ENCODE measurements at places on chromosomes 3 and 15.

GRCh38 chr3:58659051-58659675 is 7.4 kb downstream of the FAM3D start:
- no peak for DNase-seq

GRCh38 chr15:47577461-47577860 is 139.8 kb upstream of the SEMA6D start:
- DNase-seq, result no peak

DNA sequence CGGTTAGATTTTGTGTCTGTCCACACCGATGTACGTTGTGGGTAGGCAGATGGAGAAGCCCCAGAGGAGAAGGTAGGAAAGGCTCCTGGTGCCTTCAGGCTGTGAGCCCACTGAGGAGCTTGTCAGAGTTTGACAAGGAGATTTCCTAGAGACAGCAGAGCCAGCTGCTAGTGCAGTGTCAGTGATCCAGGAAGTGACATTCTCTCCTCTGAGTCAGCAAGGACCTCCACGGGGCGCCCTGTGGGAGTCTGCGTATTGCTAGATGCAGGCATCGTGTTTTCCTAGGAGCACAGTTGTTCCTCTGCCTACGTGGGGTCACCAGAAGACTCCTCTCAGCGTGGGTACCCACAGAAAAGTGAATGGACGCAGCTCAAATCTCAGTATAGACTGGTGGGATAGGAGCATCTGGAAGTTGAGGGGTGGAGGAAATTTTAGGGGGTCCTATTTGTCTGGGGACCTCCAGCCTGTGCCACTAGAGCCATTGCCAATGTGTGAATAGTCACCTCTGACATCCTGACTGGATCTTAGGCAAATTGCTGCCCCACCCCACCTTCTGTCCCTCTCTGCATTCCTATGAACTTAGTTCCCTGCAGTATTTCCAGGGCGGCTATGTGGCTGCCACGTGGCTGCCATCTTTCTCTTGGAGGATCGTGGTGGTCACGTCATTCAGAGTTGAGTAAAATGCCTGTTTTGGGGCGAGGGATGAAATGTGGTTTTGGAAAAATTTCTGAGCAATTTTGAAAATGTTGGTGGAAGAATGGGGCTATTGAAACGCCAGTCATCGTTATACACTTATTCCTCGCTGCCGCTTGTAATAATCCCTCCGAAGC is 84.8 kb upstream of the KLHL25 start:
- DNase-seq, result no peak

- DNase-seq, result no peak
These were observed 153.5 kb downstream of the FNDC3B start for GRCh38 chr3:172192830-172193415.

- DNase-seq, result no peak
These were observed 44.0 kb downstream of the TPRA1 start for GRCh38 chr3:127546554-127546953.

- DNase-seq, result no peak
These were observed 17.6 kb upstream of the ZBTB38 start for GRCh38 chr3:141350666-141351065.

GRCh38 chr3:150828997-150829396 is 66.0 kb upstream of the SIAH2 start:
- no peak for DNase-seq

GRCh38 chr15:32869776-32870175 is 152.0 kb downstream of the GREM1 start:
- DNase-seq, result no peak

DNA sequence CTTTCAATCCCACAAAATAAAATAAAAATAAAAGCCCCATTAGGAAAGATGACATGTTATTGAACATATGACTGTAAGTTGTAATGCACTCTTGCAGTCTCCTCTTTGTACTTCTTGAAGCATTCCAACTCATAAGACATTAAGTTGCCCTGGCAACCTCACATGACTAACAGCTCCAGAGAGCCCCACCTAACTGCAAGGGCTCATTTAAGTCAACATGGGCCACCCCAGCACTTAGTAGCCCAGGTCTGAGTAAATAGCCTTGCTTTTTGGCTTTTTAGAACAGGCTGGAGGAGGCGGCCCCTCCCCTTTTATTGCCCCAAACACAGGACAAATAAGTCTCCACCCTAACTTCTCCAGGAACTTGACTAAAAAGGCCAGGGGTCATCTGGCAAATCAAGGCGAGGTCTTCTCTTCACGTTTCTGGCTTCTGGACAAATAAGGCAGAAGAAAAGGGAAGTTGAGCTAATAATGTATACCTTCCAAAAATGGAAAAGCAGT is 135.1 kb downstream of the TMCO5A start:
- peak; percentile 9 for DNase-seq

DNA sequence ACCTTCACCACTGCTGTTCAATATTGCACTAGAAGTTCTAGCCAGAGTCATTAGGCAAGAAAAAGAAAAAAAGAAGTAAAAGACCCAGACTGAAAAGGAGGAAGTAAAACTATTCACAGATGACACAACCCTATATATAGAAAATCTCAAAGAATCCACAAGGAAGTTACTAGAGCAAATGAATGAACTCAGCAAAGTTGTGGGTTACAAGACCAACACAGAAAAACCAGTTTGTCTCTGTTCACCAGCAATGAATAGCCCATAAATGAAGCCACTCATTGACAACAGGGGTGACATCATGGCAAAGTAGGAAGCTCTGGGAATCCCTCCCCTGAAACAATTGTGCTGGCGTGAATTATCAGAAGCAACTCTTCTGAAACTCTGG is 4.6 kb downstream of the CFAP100 start:
- no peak for DNase-seq

DNA sequence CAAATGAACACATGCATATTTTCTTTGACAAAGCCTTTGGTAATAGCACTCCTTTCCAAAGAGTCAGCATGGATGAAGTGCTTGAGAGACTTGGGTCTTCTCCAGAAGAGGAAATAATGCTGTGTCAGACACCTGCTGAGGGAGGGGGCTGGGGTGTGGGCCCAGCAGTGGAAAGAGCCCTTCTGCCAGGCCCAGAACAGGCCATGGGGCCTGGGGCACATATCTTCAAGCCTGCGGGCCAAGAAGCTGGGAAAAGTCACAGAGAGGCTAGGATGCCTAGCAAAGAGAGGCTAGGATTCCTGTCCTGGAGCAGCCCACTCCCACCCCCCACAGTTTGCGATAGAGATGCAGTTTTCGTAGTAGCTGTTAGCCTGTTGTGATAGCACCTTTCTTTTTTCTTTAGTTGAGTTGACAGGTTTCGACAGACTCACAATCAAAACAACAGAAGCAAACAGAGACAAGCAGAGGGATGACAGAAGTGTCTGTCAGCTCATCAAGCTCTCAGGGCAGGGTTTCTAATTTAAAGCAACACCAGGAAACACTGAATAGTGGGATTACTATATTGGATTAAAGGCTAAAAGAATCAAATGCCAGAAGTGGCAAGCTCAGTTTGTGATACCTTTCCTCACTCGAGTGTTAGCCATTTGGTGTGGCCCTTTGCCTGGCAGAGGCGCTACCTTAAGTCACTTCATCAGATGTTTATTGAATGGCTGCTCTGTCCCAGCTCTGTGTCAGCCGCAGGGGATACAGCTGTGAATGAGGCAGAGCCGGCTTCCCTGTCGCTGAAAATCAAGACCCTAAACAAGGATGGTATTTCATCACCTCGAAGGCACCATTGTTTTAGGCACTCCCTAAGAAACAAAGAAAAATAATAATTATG is 19.0 kb downstream of the CMTM7 start:
- DNase-seq, result no peak

DNA sequence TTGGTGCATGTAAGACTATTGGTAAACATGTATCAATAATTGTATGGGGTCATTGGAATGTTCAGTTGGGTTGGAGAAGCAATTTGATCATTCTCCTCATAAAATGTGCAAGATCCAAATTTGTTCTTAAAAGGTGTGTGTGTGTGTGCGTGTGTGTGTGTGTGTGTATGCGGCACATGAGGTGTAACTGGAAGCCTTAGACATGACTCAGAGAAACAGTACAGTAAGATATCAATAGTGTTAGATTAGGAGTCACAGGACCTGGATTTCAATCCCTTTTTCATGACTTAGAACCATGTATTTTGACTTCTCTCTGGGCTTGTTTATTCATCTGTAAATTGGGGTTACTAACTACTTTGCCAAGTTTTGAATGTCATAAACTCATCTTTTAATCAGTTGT is 38.3 kb downstream of the RSRC1 start:
- DNase-seq, result no peak

GRCh38 chr3:141070727-141071357 is 19.7 kb downstream of the SPSB4 start:
- DNase-seq, result no peak

GRCh38 chr3:108673988-108674661 is 83.1 kb downstream of the RETNLB start:
- no peak for DNase-seq

DNA sequence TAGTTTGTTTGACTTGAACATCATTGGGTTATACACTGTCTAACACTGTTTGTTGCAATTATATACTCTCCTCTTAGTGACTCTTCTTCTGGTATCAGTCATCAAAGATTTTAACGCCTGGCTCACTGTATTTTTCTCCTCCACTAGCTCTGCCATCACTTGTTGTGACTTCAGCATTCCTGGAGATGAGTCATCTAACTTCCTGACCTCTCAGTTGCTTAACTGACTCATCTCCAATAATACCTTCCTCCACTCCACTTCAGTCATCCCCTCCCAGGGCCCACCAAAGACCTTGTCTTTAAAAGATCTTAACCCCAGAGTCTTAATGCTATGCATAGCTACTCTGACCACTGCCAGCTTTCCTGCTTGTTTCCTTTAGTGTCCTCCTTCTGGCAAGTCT is 28.6 kb upstream of the CLSTN2 start:
- DNase-seq, result no peak

GRCh38 chr3:18494251-18494650 is 69.1 kb upstream of the SATB1 start:
- DNase-seq, result no peak

DNA sequence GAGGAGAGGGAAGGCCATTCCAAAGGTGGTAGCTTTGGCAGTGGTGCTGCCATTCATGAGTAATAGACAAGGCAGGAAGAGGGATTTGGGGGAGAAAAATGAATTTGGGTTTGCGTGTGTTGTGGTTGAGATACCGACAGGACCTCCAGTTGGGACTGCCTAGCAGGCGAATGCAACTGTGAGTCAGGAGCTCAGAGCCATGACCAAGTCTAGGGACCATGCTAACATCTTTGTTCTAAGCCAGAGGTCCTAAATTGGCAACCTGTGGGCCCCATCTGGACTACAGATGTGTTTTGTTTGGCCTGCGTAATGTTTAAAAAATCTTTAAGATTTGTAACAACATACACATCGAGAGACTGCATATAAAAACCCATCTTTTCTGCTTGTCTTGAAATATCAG is 61.6 kb downstream of the SAMMSON start:
- no peak for DNase-seq

DNA sequence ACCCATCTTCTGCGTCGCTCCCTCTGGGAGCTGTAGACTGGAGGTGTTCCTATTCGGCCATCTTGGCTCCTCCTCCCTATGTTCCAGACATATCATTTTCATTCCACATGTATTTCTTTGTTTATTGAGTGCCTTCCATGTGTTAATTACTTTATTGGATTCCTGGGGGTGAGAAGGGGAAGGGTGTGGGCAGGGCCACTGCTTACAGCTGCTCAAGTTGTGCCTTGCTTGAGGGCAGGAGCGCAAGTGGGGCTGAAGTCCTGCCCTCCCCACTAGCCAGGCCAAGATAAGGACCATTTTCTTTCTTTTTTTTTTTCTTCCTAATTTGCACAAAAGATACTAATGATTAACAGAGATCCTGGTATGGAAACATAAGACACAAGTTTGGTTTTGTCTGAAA is 224.8 kb downstream of the LPP start:
- DNase-seq, result no peak

GRCh38 chr3:5564278-5564666 is 376.8 kb downstream of the EDEM1 start:
- no peak for DNase-seq

DNA sequence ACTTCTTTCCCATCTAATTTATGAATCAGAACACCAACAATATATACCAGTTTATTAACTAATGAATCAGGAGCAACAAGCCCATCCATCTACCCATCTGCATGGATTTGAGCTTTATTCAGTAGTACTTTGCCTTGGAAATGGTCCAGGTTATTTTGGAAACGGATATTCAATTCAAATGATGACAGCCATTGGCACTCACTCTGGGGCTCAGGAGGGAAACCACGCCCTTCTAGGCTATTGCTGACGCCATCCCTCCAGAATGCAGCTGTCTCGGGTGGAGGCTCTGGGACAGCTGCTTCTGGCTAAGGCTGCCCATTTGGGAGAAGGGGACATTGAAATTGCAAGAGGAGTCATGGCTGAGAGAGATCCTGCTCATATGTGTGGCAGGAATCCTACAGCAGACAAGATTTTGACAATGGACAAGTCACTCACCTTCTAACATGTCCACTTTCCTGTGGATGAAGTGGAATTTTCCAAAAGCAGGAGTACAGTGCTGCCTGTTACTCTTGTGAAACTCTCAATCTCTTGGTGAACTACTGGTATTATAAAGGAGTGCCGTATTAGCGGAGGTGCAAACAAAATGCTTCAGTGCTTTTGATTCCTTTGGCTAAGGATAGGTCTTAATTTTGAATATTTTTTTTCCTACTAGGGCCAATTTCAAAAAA is 29.3 kb upstream of the TRAK1 start:
- DNase-seq, result no peak

GRCh38 chr3:125025642-125026041 is 30.2 kb downstream of the HEG1 start:
- DNase-seq, result no peak

DNA sequence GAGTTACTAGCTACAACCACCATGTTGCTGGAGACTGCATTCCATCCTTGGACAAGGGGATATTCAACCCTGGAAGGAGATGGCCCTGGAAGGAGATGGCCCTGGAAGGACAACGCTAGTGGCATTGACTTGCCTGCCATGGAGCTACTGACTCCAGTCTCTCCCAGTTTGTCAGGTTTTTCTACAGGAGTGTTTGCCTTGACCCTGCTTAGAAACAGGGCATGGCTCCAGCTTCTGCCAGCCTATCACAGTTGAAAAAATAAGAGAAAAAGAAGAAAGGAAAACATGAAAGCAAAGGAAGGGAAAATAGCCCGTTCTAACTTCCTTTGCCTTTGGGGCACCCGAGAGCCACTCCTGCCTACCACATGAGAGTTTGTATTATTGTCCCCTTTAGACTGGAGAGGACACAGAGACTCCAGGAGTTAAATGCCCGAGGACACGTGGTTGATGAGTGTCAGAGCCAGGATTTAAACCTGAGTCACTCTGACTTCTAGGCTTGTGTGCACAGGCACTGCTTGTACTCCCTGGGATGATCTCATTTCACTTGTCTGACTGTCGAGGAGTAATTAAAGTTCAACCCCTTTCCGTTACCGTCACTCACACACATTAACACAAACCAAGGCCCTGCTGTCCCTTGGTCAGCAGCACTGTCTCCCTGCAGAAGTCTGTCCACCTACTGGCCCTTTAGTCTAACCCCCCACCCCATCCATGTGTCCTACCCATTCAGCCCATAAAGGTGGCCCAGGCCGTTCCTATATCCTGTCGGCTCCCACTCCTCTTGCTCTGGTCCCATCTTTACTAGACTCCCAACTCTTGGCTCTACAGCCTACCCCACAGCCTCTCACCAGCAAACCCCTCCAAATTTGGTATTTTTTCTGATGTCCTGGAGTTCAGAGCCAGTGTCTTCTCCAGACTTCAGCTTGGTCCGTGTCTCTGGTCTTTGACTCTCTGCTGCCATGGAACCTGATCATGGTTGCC is 46.1 kb downstream of the C2CD4A start:
- no peak for DNase-seq
